Ureter (tissue), 1 donor: ENCODE measurements at places on chromosomes 11 and 22. TPM values are rescaled to one million over a fixed set of nuclear protein-coding genes. Genes with fewer than 3 reads are reported as not detected.

AGBL2 gene
- 4.9 TPM for total RNA-seq

P2RX3 gene
- total RNA-seq, result 0.99 TPM

CABP4 gene
- 2.8 TPM for total RNA-seq

TOB2 gene
- total RNA-seq, result 49.9 TPM

GAS2L1 gene
- 15.6 TPM for total RNA-seq

DNAJB7 gene
- not detected for total RNA-seq

PKDREJ gene
- total RNA-seq, result 0.13 TPM

C11orf91 gene
- 0.52 TPM for total RNA-seq

MS4A15 gene
- not detected for total RNA-seq

GPHA2 gene
- total RNA-seq, result not detected

CD44 gene
- total RNA-seq, result 348 TPM

FAT3 gene
- total RNA-seq, result 16.1 TPM

CFAP300 gene
- 9.7 TPM for total RNA-seq

PHOX2A gene
- not detected for total RNA-seq

TOMM22 gene
- total RNA-seq, result 76.8 TPM

SLC17A6 gene
- not detected for total RNA-seq

CCDC188 gene
- total RNA-seq, result 2.6 TPM
